ENCODE measurements at places on chromosomes 2 and 18.

GRCh38 chr2:187915810-187916209, 361.6 kb upstream of the TFPI start:
- no peak for DNase-seq

GRCh38 chr2:112783187-112783714, 1.0 kb downstream of the IL1A start:
- DNase-seq, result no peak

- DNase-seq, result no peak
Observed at GRCh38 chr18:43780782-43781340, 503.6 kb upstream of the SYT4 start.

- DNase-seq, result no peak
Observed at GRCh38 chr18:49243391-49243790, 217.1 kb downstream of the DYM start.

DNA sequence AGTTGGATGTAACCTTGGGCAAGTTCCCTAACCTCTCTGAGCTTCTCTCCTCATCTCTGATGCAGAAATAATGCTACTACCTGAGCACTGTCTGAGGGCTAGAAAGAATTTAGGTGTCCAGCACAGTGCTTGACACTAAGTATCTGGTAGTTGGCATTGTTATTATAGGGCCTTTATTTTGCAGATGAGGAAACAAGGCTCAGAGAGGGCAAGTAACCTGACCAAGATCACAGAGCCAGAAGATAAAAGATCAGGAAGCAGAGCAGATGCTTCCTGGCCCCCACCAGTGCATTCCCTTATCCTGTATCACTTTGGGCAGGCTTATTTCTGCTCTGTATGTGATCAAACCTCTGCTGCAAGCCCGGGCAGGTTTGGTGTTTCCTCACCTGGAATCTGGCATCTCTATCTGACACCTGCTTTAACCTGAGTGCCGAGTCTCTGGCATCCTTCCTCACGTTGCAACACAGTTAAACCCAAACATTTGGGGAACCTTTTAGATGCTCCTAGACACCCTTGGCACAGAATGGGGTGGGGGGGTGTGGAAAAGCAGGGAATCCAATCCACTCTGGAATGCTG, 69.9 kb downstream of the PLB1 start:
- DNase-seq, result no peak

- no peak for DNase-seq
Observed at GRCh38 chr18:41618147-41618546, 336.9 kb upstream of the PIK3C3 start.

DNA sequence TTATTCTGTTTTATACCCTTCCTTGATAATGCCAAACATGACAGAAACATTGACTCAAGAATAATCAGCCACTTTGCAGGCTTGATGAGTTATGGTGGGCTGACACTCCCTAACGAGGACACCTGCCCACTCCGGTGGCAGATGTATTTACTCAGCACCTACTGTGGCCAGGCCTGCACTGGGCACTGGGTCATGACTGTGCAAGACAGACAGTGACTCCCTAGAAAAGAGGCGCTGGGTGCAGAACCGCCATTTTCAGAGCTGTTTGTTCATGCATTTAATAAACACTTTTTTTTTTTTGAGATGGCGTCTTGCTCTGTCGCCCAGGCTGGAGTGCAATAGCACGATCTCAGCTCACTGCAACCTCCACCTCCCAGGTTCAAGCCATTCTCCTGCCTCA, 32.5 kb downstream of the SNED1 start:
- DNase-seq, result no peak

- no peak for DNase-seq
Observed at GRCh38 chr18:57843386-57843785, 40.3 kb upstream of the ATP8B1 start.

- DNase-seq, result no peak
Observed at GRCh38 chr2:140929849-140930248, 1201.0 kb downstream of the LRP1B start.

- DNase-seq, result no peak
Observed at GRCh38 chr18:12338382-12338781, 30.3 kb downstream of the TUBB6 start.

GRCh38 chr2:38146275-38146906, 70.4 kb upstream of the CYP1B1 start:
- no peak for DNase-seq

DNA sequence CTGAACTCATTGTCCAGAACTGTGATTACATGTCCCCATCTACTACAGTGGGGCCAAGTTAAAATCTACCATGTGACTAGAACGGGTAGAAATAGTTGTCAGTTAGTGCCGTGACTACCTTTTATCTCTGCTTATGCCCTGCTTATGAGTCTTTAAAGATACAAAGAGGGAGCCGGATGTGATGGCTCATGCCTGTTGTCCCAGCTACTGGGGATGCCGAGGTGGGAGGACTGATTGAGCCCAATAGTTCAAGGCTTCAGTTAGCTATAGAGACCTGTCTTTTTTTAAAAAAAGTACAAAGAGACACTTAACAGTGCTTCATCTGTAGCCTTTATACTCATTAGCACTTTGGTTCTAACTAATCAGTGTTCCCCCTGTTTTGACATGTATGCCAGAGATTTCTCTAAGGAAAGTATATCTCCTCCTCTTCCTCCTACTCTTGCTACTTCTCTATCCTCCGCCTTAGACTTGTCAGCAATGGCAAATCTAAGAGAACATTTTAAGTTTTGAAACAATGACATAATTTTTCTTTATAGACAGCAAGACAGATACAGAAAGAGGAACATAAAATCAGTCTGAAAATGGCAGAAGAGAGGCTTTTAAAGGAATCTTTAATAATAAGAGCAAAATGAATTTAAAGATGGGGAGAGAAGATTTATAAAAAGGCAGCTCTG, 45.0 kb downstream of the NBEAL1 start:
- no peak for DNase-seq

DNA sequence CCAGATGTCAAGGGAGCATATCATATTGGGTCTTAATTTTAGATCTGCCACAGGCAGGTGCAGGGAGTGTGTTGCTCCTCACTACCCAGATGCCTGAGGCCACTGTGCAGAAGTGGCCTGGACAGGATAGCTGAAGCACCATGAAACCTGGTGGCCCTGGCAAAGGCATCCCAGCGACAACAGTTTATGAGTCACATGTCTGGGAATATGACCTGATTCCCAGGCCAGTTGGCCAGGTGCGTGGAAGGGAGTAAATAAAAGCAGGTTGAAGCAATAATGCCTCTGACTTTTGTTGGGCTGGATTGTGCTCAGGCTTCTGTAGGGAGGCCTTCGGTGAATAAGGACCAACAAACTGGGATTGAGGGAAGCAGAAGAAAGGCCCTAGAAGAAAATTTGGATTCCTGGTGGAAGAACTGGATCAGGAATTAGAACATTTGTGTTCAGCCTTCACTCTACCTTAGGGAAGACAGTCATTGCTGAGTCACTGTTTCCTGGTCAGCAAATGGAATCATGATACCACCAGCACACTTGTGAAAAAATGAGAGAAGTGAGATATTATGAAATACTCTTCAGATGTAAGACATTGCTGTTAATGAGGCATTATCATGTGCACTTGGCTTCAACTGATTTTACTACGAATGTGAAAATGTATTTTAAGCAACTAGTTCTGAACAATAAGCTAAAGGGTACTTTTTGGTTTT, 78.4 kb upstream of the ZNF516 start:
- no peak for DNase-seq

- DNase-seq, result no peak
Observed at GRCh38 chr2:187918996-187919821, 365.0 kb upstream of the TFPI start.

DNA sequence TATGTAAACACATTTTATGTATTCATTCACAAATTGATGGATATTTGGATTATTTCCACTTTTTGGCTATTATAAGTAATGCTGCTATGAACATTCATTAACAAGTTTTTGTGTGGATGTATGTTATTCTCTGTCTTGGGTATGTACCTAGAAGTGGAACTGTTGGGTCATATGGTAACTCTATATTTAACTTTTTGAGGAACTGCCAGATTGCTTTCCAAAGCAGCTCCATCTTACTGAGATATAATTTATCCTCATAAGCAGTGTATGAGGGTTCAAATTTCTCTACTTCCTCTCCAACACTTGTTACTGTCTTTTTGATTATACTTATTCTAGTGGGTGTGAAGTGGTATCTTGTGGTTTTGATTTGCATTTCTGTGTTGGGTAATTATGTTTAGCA, 7.1 kb upstream of the EML6 start:
- no peak for DNase-seq

GRCh38 chr2:240230291-240230931, 90.0 kb upstream of the OTOS start:
- DNase-seq, result no peak
